ENCODE measurements at places on chromosomes 2 and 18.

- peak; percentile 40 for DNase-seq
Observed at GRCh38 chr2:100588071-100588786, 25.4 kb downstream of the PDCL3 start.

- DNase-seq, result no peak
Observed at GRCh38 chr2:165281387-165281786, 42.2 kb downstream of the SCN2A start.

- DNase-seq, result no peak
Observed at GRCh38 chr2:234835738-234836137, 116.1 kb upstream of the SH3BP4 start.

DNA sequence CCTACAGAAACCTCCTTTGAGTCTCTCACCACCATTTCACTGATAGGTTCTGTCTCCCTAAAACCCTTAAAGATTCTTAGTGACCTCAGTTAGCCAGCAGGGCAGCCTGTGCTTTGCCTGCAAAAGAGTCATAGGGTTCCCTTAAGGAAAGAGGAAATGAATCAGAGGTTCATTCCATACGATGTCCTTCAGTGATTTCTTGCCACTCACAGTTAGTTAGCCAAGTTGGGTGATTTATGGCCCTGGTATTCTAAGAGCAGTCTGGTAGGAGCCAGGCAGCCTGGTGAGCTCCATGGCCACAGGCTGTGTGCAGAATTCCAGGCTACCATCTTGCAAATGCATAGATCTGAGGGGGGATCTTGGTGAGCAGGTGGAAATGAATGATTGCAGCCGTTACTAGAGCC, 18.7 kb upstream of the CCBE1 start:
- no peak for DNase-seq

DNA sequence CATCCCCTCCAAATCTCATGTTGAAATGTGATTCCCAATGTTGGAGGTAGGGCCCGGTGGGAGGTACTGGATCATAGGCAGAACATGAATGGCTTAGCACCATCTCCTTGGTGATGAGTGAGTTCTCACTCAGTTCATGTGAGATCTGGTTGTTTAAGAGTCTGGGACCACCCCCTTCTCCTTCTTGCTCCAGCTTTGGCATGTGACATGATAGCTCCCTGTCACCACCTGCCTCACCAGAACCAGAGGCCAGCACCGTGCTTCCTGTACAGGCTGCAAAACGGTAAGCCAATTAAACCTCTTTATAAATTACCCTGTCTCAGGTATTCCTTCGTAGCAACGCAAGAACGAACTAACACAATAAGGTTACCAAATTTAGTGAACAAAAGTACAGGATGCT, 95.4 kb downstream of the ZBTB7C start:
- no peak for DNase-seq

- no peak for DNase-seq
Observed at GRCh38 chr2:135335256-135335655, 195.8 kb downstream of the ZRANB3 start.

GRCh38 chr2:14256890-14257289, 375.6 kb upstream of the LRATD1 start:
- no peak for DNase-seq

DNA sequence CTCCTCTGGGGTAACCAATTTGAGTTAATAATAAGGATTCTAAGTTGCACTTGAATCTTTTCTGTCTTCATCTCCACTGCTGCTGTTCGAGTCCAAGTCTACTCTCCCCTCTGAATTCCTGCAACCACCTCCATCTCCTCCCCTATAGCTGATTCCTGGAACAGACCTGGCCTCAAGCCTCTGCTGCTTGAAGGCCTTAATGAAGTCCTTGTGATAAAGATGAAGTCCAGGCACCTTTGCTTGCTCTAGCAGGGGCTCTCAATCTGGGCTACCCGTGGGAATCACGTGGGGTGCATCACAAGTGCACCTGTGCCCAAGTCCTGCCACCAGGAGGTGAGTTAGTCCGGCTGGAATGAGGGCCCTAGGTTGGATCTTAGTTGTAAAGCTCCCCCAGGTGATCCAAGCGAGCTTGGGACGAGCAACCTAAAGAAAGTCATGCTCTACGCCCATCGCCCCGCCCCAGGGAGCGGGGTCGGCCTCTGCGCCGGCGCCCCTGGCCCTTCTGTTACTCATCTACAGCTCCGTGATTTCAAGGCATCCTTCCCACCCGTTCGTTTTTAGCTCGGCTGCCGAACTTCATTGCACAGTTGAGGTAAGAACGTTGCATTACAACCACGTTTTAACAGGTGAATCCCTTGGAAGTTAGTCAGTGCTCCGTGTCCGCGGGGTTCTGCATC, 905 bp upstream of the IAH1 start:
- no peak for DNase-seq

DNA sequence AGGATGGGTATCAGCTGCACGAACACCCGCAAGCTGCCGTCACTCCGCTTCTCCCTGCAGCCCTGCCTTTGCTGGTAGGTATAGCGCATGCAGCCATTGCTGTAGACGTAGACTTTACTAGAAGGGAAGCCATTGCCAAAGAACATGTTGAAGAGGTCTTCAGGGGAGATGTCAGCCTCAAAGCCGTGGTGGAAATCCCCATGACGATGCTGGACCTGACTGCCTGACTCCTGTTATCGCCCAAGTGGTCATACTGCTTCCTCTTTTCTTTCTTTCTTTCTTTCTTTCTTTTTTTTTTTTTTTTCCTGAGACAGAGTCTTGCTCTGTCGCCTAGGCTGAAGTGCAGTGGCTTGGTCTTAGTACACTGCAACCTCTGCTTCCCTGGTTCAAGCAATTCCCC, 68.7 kb upstream of the SPRED2 start:
- DNase-seq, result no peak

GRCh38 chr2:150688016-150688415, 200.5 kb upstream of the RND3 start:
- no peak for DNase-seq

GRCh38 chr2:36780231-36780839, 83.8 kb downstream of the VIT start:
- DNase-seq, result peak; percentile 69

GRCh38 chr18:49460976-49461601, 644 bp upstream of the DYM start:
- DNase-seq, result no peak

DNA sequence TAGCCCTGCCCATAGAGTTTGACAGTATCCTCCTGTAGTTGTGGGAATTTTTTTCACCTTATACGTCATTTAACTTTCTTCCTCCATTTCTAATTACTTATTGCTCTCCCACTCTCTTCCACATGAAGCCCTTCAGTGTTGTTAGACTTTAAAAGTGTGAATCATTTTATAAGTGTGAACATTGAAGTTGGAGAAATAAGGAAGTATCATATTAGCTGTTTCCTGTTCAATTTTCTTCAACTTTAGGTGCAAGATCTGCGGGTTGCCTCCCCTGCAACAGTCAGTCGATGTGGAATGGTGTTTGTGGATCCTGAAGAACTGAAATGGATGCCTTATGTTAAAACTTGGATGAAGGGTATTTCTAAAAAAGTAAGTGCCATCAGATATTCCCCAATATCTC, 138.1 kb downstream of the DNAH6 start:
- no peak for DNase-seq

Data from suppressor macrophage (primary cell).